ENCODE measurements at places on chromosomes 2 and 18.

DNA sequence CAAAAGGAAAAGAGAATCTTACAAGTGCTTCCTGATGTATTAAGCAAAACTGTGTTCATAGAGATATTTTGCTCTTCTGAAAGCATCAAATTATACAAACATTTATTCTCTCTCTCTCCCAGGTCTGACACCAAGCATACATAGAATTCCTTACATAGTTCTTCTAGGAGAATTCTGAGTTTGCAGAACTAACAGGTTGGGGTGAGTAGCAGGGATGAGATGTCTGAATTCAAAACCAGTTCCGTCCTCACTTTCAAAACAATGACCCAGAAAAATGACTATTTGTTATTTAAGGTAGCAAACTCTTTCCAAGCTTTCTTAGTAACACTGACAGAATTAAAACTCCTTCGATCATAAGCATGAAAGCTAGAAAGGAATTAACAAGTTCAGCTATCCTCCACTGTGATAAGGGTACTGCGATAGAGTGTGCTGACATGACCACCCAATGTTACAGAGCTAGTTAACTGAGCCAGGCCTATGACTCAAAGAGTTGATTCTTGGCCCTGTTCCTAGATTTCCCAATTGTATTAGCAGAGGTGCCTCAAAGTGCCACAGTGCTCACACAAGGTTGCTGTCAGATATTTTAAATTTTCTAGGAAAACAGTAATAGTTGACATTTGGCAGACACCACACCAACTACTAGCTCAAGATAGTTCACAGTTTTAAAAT, 85.8 kb upstream of the SETBP1 start:
- DNase-seq, result peak; percentile 22

DNA sequence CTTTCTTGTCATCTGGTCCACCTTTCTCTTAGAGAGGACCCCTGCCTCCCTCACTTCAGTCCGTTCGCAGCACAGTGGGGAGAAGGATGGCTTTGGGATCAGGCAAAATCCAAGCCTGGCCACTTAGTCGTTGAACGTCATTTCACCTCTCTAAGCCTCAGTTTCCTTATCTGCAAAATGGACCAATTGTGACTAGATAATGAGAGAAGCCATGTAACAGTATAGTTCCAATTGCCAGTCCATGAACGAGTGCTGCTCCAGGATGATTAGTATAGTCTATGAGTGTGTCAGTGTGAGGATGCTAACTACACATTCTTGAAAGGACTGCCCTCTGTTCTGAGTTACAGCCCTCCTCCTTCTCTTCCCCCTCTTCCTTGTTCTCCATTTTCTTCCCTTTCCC, 1.1 kb downstream of the INHA start:
- DNase-seq, result no peak

DNA sequence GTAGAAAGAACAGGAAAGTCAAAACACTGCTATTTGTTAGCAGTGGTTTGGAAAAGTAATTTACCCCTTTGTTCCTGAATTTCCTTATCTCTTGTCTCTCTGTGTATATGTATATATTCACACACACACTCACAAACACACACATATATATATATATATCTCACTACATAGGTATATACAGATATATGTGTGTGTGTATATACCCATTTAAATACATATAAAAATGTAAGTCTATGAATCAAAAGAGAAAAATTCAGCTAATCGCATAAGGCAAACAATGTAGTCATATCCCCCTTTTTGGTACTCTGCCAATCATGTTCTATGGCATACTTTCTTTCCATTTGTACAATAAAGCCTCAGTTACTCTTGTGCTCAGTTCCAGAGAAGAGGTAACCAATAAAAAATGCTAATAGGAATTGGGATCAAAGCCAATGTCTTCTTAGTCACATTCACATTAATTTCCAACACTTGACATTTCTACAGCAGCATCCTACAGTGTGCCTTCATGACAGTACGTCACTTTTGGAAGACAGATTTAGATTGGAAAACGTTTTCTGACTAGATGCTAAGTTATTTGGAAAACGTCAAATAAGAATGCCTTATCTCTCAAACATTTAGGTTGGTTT, 94.6 kb downstream of the MC4R start:
- DNase-seq, result no peak

DNA sequence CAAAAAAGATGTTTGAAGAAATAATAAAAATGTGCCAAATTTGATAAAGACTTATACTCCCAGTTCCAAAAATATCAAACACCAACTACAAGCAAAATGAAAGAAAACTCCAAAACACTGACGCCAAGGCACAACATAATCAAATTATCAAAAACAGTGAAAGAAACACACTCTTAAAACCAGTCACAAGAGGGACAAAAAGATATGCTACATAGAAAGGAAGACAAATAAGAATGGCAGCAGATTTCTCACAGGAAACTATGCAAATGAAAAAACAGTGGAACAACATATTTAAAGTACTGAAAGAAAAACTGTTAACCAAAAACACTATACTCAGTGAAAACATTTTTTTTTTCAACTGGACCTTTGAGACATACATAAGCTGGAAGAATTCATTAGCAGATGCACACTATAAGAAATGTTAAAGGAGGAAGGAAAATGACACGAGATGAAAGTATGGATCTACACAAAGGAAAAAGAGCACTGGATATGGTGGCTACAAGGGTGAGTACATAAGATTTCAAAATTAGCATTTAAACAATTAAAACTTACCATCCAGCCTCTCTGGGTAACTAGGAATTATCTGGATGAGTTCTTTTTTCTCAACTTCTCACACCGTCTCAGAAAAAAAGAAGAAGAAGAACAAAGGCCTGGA, 94.0 kb upstream of the ACVR1C start:
- DNase-seq, result no peak

- no peak for DNase-seq
Observed at GRCh38 chr2:73925853-73926492, 707 bp upstream of the DGUOK start.

Measured in putamen (tissue), 1 donor.